ENCODE measurements at places on chromosomes 6 and 20.

DNA sequence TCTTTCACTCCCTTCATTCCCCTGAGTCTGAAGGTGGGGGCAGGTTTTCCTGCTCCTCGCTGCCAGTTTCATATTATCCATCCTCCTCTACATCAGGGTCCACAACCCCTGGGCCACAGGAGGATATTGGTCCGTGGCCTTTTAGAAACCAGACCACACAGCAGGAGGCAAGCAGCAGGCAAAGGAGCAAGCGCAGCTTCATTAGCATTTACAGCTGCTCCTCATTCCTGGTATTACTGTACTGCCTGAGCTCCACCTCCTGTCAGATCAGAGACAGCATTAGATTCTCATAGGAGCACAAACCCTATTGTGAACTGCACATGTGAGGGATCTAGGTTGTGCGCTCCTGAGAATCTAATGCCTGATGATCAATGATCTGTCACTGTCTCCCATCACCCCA lies 380.3 kb downstream of the ARHGAP18 start:
- DNase-seq, result no peak

DNA sequence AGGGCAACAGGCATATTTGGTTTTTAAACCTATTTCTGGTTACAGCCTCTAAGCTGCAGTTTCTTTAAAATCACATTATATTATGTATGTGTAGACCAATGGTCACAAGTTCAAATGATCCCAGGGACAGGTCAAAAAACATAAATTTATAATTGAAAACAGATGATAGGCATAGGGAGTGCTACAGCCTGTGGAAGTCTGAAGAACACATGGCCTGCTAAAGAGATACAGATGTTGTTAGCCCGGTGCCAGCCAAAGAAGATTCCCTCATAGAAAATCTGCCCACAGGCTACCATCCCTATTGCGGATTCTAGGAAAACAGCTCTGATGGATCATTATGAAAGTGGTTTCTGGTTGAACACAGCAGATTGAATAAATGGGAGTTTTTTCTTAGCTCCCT lies 65.3 kb downstream of the NRSN1 start:
- no peak for DNase-seq

DNA sequence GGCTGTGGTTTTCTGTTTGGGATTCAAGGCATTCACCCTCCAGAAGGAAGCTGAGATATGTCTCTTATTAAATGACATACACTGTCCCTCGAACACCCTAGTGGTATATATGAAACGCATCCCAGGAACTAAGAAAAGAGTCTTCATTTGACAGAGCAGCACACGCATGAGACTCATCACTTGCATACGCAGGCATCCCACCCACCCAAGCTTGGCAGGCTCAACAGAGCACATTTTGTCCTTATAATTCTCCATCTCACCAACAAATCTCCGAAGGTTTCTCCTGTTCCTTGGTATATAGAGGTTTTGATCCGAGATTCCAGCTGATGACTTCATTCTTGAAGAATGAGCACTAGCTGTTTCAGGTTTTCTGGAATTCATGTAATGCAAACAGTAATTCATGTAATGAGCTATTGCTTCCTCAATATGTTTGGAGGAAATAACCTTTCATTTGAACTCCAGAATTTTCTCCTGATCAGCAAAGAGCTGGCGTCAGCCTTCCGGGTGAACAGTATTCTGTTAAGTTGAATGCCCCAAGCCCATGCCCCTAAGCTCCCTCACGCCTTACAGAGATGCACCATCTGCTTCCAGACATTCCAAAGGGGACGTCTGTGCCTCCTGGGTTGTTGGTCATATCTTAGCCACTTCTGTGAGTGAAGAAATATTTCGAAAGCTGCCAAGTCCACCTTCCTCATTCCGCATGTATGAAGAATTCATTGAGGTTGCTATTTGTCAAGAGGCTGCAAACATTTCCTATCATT lies 66.0 kb upstream of the CDH4 start:
- DNase-seq, result no peak

GRCh38 chr6:97689078-97689754 lies 406.2 kb upstream of the MMS22L start:
- no peak for DNase-seq

- DNase-seq, result no peak
Observed at GRCh38 chr6:51930602-51931001, 156.8 kb downstream of the PKHD1 start.
